ENCODE measurements at places on chromosomes 4 and X. TPM values are rescaled to one million over a fixed set of nuclear protein-coding genes. Genes with fewer than 3 reads are reported as not detected.

DNA sequence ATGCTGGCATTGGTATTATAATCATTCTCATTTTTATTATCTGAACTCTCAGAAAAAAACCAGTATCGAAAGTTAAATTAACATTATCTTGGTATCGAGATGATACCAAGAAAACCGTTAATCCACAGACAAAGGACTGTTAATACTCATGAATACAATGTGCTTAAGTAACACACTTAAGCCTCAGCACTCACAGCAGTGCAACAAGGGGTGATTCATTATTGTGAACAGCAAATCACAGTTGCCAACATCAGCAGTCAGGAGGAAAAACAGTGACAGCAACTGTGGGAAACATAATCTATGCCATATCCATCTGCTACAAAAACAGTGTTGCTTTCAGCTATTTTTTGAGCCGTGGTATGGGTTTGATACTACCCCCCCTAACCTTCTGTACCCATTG, 210.9 kb upstream of the ATOH1 start:
- no peak for DNase-seq

DNA sequence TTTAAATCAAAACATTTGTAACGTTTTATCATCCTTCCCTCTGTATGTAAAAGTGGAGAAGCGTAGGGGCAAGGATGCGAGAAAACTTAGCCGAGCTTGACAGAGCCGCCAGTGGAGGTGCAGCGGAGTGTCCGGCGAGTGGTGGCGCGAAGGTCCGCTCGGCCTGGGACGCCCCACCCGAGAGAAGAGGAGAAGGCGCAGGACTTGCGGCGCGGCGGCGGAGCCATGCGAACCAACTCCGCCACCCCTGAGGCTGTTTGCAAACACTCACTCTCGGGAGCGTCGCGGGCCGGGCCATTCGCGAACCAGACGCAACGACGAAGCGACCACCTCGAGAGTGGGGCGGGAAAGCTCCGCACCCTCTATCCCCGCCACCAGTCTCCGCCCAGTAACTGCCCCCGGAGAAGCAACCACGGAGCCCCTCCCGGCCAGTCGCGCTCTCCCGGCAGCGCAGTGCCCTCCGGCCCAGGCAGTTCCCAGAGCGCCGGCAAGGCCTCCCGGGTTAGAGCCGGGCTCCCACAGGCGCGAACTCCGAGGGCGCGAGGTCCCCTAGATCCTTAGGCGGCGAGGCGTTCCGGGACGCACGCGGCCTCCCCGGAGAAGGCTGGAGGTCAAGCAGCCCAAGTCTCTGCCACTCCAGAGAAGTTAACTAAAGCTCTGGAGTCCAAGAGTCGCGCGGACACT, 2.3 kb upstream of the MAB21L2 start:
- no peak for DNase-seq

GRCh38 chrX:98407584-98407983, 1523.9 kb downstream of the RPA4 start:
- DNase-seq: no peak

DNA sequence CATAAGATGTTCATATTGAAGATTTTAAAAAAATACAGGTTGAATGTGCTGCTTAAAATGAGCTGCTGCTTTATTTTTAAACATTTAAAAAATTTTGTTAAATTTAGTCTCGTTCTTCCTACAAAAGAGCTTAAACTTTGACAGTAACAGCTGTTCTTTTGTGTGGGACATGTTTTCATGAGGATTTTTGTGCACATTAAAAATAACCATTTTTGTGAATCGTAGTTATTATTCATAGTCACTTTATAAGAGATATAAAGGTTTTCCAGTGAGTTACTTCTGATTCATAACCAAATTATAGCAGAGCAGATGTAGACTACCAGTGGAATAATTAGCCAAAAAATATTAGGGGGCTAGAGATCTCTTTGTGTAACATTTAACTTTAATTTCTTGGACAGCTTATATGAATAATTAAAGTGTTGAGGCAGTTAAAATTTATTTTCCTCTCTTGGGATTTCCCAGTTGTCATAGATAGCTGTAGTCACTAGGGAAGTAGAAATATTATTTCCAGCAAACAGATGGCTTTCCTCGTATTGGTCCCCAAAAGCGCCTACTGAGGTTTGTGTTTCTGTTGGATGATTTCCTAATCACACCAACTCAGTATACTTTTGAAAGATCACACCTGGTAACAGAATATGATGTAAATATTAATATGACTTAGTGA, 24.2 kb downstream of the RBPJ start:
- DNase-seq: no peak

- no peak for DNase-seq
These were observed 184.3 kb downstream of the NAA11 start for GRCh38 chr4:79141530-79141929.

DNA sequence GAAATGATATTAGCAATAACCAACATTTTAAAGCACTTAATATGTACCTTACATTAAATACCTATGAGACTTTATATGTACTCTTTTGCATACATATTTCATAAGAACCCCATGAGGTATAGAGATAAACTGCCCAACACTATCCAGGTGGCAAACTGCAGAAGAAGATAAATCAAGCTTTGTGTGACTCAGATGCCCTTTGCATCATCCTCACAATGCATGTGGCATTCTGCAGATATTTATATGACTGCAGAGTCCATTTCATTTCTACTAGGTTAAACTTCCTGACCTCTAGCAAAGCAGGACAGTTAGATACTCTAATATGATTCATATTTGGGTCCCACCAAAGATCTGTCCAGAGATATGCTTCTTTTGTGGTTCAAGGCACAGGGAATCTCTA, 85.6 kb upstream of the RASGEF1B start:
- DNase-seq: no peak

GRCh38 chrX:150158554-150159332, 204.4 kb upstream of the MAMLD1 start:
- no peak for DNase-seq

DNA sequence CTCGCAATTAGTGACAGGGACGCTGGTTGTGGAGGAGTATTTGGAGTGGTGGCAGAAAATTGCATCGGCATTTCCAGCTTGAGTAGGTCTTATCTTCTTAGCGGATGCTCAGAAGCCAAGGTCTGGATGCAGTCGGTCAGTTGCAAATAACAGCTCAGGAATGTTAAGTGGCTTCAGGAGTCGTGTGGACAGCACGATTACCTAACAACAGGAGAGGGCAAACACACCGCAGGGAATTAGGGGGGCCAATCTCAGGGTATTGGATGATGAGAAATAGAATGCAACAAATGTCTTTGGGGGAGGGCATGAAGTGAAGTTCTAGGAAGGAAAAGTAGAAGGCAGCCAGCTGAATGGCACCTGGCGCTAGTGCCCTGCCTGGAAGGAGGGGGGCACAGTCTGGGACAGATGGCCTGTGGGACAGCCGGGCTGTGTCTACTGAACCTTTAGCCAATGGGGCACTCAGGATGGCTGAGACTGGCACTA, 11.8 kb downstream of the RASL11B start:
- DNase-seq: no peak

DNA sequence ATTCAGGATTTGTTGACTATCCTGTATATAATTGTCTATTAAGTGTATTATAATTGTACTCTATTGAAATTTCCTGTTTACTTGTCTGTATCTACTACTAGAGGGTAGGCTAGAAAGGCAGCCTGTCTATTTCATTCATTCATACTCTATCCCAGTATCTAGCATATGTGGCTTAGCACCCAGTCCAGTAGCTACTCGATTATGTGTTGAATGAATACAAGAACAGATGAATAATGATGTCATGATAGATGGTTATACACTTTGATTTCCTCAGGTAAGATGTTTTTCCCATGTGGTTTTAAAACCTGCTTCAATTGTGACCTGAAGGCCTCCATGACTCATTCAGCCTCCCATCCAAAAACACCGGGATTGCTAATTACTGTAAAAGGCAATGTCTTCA, 68.0 kb downstream of the IL21 start:
- no peak for DNase-seq

DNA sequence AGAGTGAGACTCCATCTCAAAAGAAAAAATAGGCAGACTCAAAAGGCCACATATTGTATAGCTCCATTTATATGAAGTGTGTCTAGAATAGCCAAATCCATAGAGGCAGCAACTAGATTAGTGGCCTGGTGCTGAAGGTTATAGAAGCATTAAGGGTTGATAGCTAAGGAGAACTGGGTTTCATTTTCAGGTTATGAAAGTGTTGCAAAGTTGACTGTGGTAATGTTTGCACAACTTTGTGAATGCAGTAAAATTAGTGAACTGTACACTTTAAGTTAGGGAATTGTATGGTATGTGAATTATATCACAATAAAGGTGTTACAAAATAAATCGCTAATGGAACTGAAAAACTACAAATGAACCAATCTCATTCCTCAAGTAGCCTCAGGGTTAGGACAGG, 28.3 kb downstream of the TXLNG start:
- DNase-seq: no peak

GRCh38 chrX:149916745-149917392, 12.5 kb upstream of the HSFX4 start:
- DNase-seq: no peak

GRCh38 chr4:97238956-97239666, 904.2 kb downstream of the STPG2 start:
- no peak for DNase-seq

- no peak for DNase-seq
These were observed 130.8 kb downstream of the CPZ start for GRCh38 chr4:8723222-8723980.

GRCh38 chr4:7326693-7327340, 107.9 kb downstream of the PSAPL1 start:
- no peak for DNase-seq

DNA sequence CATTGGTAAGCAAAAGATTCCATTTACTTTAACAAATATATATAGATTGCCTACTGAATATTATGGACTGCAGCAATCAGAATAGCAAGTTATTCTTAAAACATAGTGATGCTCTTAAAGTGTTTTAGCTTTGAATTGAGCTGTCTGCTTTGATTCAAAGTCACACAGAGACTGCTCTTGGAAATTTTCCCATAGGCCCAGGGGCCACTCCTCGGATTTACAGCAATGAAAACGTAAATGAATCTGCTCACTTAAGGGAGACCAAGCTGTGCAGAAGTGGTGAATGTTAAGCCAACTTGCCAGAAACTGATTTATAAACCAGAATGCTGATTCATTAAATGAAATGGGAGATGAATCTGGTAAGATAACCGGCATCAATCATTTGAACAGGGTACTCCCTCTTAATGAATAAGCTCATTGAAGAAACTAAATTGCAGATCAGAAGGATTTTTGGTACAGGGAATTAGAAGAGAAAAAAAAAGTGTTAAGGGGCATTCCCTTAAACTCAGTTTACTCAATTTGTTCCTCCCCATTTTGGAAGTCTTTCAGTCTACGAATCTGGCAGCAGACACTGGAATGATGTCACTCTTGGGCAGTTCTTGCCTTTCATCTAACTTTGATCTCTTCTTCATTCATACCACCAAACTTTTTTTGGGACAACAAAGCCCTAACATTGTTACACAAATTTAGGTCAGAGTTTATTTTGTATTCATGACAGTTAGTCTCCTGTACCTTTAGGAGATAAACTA, 363.3 kb upstream of the MAGEB2 start:
- DNase-seq: no peak

DNA sequence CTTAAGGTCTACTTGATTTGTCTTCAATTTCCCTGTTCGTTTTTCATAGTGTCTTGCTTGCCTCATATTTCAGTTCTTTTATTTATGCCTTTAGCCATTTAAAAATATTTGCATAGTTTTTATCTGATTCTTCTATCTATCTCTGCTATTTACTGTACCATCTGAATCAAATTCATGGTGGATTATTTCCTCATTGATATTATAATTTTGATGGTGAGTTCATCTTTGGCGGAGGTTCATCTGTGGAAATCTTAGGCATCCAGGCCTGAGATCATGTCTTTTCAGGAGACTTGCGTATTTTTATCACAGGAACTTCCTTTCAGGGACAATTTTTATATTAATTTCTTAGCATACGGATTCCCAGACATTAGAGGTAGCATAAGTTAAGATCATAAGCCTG, 275.2 kb downstream of the STPG2 start:
- no peak for DNase-seq

- DNase-seq: no peak
These were observed 147.5 kb downstream of the DLG3 start for GRCh38 chrX:70592091-70592490.

- no peak for DNase-seq
These were observed 16.3 kb downstream of the SLIT2 start for GRCh38 chr4:20268028-20268427.

GPR143 gene
- not detected for polyA plus RNA-seq

SLITRK4 gene
- polyA plus RNA-seq: not detected

HPSE gene
- polyA plus RNA-seq: 1.3 TPM

SLC38A5 gene
- 24.3 TPM for polyA plus RNA-seq

ASB5 gene
- not detected for polyA plus RNA-seq

PABPC4L gene
- polyA plus RNA-seq: not detected

BMX gene
- polyA plus RNA-seq: not detected

PGM2 gene
- 31.0 TPM for polyA plus RNA-seq

Data from immature natural killer cell (primary cell).